ENCODE measurements at places on chromosomes 11 and 22.

DNA sequence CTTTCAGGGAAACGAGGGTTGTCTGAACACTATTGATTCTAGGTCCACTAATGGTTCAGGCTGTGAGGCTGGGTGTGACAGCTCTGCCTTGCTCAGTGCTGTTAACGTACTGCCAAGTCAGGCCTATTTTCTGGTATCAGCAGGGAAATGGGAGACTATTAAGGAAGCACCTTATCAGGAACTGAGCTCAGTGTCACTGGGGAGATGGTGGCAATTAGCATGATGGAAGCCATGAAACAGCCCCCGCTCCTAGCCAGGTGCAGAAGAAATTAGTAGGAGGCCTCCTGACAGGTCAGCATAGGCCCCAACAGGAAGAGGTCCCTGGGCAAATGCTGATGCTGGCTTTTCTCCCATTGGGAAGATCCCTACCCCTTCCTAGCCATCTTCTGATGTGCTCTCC lies 42.6 kb upstream of the LMO2 start:
- DNase-seq = no peak

DNA sequence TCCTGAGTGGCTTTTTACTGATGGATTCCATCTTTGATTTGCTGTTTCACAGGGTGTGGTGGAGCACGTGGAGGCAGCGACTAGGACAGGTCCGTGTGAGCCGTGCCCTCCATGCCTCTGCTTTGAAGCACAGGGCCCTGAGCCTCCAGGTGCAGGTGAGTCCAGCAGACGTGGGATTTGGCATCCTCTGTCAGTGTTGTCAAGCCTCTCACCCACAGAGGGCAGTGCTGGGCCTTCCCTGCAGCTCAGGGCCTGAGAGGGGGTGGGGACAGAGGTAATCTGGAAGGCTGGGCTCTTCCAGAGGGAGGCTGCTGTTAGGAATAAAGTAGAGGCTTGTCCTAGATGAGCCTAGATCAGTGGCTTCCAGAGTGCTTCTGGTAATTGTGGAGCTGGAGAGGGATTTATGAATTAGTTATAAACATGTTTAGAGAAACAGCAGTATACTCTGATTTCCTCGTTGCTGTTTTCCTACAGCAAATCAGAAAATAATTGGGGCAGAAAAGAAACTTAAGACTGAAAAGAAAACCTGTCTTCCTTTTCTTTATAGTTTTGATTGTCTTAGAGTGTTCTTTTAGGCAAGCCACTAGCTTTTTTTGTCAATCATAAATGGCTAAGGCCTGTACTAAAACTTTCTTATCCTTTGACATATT lies 65.0 kb downstream of the SFI1 start:
- DNase-seq = peak; percentile 5

- DNase-seq = no peak
These were observed 86.3 kb upstream of the BLID start for GRCh38 chr11:122202161-122202950.

DNA sequence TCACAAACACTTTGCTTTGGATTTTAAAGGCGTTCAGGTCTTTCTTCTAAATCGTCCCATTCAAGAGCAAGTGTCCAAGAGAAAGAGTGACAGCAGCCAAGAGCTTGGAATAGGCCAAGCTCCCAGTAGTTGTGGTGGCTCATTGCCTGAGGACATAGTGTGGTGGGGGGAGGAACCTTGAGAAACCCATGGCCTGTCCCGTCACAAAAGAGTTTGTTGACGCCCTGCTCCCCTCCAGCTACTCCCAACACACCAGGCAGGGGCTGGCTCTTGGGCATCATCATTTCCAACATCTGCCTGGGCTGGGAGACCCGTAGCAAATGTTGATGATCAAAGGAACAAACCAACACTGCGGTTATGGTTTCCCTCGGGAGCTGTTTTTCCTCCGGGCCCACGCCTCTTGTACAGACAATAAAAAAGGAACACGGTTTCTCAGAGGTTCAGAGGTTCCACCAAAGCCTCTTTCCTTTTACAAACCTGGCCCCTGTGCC lies 20.8 kb downstream of the FADS3 start:
- no peak for DNase-seq

- DNase-seq = no peak
These were observed 1.8 kb upstream of the APBB1 start for GRCh38 chr11:6420677-6421076.

DNA sequence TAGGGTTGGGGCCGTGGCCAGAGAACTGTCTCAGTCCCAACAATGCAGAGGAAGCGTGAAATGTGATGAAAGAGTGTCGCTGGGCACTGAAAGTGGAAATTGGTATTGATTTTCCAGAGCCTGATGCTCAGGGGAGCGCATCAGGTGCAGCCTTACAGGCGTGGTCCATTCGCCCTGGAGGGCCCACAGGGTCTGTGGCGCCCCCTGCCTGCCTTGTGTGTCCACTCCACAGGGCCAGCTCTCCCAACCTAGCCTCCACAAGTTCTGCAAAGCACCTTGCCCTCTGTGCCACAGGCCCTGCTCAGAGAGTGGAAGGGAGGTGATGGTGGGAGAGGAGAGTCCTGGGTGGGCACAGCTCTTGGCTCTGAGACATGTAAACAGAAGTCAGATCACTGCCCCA lies 54.9 kb upstream of the LMO1 start:
- no peak for DNase-seq

- DNase-seq = no peak
These were observed at the start of gene MGAT3 for GRCh38 chr22:39456522-39457197. Gene MGAT3, plus strand, starts transcription at chr22:39457012. Its CDS starts 30,336 bp downstream, at chr22:39487348.

GRCh38 chr11:13260201-13260962 lies 17.2 kb upstream of the BMAL1 start:
- DNase-seq = no peak

- no peak for DNase-seq
These were observed 10.5 kb downstream of the IGSF22 start for GRCh38 chr11:18715476-18715875.

DNA sequence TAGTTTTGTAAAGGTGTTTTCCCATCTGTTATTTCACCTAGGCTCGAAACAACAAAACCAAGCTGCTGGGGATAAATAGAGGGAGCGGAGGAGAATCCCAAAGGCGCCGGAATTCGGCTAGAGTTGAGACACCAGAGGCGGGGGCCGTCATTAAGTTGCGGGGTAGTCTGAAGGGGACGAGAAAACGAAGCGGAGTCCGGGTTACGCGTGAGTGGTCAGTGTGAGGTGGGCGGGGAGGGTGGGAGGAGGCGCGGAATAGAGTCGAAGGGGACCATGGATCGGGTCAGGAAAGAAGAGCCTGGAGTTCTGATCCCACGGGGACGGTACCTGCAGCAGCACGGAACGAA lies 361 bp downstream of the SRPRA start:
- DNase-seq = no peak

GRCh38 chr11:18132341-18132740 lies at the start of gene MRGPRX3:
Gene MRGPRX3, plus strand, starts transcription at chr11:18132571. Its CDS starts 4,632 bp downstream, at chr11:18137203.
- no peak for DNase-seq
